ENCODE measurements at places on chromosomes 2 and 18.

DNA sequence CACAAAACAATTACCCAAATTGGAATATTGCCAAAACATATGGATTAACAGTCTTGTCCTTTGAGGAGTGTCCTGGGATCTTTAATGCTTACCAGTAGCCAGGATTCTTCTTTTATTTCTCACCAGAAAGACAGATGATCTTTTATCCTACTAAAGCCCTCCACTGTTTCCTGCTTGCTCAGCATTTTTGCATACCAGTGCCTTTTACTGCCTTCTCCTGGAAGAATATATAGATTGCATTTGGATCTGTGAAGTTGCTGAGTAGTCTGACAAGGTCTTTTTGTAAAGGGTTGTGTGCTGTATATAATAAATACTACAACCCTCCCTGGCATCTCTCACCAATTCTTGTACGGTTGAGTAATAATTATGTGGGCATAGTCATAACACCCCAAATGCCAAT is 652.2 kb downstream of the LRRTM4 start:
- no peak for DNase-seq

DNA sequence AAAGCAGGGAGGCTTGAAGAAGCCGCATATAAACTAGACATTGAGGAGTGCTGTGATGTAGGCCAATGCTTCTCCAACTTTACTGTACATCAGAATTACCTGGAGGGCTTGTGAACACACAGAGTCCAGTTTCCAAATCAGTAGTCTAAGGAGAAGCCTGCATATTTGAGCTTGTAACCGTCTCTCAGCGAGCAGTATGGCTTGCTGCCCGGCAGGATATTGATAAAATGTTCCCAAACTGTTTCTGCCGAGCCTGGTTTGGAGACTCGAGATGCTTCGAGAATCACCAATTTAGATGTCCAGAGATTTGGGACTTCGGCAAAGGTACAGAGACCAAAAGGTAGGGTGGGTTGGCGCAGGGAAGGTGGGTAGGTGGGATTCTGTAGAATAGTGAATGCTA is 11.0 kb upstream of the RAB31 start:
- no peak for DNase-seq

DNA sequence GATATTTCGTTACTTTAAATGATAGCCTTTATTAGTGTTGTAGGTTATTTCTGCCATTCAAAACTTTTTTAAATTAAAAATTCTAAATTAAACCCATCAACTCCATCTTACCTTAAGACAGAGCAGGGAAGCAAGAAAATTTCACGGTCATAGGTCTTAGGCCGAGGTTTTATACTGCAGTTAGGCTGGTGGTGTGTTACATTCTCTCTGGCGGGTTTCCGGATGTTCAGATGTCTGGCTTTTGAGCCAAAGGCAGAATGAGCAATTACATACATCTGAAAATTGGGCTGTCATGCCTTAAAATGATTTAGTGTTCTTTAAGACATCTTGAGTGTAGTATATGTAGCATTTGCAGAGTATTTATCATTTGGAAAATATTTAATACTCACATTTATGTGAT is 27.9 kb downstream of the GLS start:
- no peak for DNase-seq

- DNase-seq: no peak
Observed at GRCh38 chr18:39602131-39602530, 2036.5 kb upstream of the CELF4 start.

DNA sequence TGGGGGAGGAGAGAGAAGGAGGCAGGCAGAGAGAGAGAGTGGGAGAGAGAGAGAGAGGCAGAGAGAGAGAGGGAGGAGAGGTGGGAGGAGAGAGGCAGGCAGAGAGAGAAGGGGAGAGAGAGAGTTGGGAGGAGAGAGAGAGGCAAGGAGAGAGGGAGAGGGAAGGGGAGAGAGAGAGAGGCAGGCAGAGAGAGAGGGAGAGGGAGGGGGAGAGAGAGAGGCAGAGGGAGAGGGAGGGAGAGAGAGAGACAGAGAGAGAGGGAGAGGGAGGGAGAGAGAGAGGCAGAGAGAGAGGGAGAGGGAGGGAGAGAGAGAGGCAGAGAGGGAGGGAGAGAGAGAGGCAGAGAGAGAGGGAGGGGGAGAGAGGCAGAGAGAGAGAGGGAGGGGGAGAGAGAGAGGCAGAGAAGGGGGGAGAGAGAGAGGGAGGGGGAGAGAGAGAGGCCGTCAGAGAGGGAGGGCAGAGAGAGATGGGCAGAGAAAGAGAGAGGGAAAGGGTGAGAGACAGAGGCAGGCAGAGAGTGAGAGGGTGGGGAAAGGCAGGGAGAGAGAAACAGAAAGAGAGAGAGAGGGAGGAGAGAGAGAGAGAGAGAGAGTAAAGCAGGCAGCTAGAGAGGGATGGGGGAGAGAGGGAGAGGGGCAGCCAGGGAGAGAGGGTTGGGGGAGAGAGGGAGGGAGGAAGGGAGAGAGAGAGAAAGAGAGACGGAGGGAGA is 122.2 kb upstream of the PXDN start:
- DNase-seq: no peak

GRCh38 chr2:69437751-69438154 is 518 bp upstream of the NFU1 start:
- no peak for DNase-seq
